ENCODE measurements at places on chromosomes 12 and 14. TPM values are rescaled to one million over a fixed set of nuclear protein-coding genes. Genes with fewer than 3 reads are reported as not detected.

DNA sequence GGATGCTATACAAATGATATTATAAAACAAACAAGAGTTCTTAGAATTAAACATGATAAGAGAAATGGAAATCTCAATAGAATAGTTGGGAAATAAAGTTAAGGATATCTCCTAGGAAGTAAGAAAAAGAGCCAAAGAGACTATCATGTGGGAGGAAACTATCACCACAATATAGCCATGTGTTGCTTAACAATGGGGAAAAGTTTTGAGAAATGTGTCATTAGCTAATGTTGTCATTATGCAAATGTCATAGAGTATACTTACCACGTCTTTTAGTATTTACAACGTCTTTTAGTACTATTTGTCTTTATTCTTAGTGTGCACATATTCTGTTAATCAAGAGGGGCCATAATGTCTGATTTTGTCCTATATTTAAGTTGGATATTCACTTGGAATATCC is 58.7 kb downstream of the ZNF641 start:
- no peak for DNase-seq

- no peak for DNase-seq
Measured at GRCh38 chr14:57998766-57999165, 132.9 kb upstream of the SLC35F4 start.

DNA sequence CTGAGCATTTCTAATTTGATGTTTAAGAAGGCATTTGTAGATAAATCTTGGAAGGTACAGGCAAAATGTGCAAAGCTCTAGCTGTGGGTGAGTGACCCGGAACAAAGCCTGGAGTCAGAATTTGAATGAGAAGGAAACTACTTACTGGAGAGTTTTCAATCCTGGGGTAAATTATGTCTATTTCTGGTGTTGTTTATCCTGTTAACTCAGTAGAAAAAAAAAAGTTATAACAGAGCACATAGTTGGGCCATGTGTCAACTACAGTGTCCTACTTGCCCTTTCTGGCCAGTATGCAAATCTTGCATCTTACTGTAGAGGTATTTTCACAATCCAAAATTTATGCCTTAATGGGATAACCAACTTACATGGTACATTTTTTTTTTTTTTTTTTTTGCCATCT is 182.3 kb downstream of the SYNE2 start:
- DNase-seq, result no peak

DNA sequence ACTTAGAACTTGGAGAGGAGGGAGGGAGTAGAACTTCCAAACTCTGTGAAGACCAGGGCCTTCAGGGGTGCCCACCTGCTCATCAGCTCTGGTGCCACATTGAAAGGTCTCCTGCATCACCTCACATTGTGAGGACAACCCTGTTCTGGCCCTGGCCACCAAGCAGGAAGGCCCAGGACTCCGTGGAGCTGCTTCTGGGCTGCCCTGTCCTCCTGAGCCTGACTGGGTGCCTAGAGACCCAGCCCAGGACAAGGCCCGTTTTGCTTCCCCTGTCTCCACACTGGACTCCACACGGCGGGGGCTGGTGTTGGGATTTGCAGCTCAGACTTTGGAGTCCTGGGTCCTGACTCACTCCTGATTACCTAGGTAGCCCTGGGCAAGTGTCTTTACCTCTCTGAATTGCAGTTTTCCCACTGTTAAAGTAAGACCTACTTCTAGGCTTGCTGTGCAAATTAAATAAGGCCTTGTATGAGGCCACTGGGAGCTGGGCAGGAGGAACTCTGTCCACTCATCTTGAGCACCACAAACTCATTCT is 12.5 kb upstream of the KRT82 start:
- DNase-seq, result no peak

TEX52 gene
- total RNA-seq, result not detected

- peak; percentile 7 for DNase-seq
Measured at GRCh38 chr12:125300249-125300648, 235.0 kb downstream of the AACS start.

- no peak for DNase-seq
Measured at GRCh38 chr12:49716553-49716952, 9.3 kb upstream of the FMNL3 start.

KCNA1 gene
- total RNA-seq, result not detected

- DNase-seq, result no peak
Measured at GRCh38 chr12:45626965-45627364, 102.5 kb upstream of the ARID2 start.

- DNase-seq, result peak; percentile 84
Measured at GRCh38 chr12:110694330-110694901, 5.5 kb upstream of the HVCN1 start.

DNA sequence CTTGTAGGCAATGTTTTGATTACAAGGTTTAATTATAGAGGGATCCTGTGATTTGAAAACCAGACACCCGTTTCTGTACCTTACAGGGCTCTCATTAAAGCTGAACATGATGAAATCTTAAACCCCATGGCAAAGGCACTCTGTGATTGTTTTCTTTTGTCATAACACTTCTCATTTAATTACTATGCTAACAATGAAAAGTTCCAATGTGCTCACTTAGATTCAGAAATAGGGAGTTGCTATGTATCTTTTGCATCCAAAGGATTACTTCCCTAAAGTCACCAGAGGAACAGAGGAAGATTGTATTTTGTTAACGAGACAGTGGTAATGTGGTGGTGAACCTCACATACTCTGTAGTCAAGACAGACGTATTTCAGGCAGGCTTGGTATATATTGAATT is 81.5 kb upstream of the MYF6 start:
- no peak for DNase-seq

DNA sequence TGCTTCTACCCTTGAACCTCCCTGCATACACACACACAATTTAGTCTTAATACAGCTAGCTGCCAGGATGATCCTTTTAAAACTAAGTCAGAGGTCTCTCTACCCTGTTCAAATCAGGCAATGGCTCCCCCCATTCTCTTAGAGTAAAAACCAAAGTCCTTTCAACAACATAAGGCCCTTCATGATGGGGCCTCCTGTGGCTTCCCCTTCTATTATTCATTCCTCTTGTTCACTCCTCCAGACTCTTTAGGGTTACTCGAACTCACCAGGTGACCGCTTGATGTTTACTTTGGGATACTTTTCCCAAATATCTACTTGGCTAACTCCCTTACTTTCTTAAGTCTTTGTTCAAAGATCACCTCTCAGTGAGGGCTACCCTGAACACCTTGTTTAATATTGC is 30.4 kb downstream of the DENND5B start:
- no peak for DNase-seq

GRCh38 chr12:68861890-68862289 is 53.9 kb downstream of the MDM2 start:
- DNase-seq, result no peak

GRCh38 chr12:68646484-68646883 is 35.8 kb downstream of the RAP1B start:
- no peak for DNase-seq

SCYL2 gene
- total RNA-seq, result 39.7 TPM

DNA sequence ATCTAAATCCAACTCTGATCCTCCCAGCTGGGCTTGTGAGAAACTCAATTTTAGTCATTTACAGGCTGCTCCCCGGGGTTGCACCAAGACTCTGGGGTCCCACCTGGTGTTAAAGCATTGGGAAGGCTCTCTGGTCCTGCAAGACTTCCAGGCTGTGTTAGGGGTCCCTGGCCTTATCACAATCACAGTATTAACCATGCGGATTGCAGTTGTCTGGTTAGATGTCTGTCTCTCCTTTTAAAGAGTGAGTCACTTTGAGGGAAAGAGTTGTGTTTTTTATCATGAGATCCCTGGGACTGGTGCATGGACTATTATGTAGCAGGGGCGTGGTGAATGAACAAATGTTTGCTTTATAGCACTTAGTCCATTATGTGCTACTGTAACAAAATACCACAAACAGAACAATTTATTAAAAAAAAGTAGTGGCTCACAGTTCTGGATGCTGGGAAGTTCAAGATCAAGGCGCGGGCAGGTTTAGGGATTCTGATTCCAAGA is 531.4 kb downstream of the FUT8 start:
- no peak for DNase-seq

- DNase-seq, result no peak
Measured at GRCh38 chr14:50095895-50096294, 20.5 kb downstream of the VCPKMT start.

GRCh38 chr12:113049976-113050742 is 6.4 kb upstream of the DTX1 start:
- DNase-seq, result no peak

SYT1 gene
- 0.59 TPM for total RNA-seq

GRCh38 chr12:67698672-67699581 is 50.4 kb downstream of the DYRK2 start:
- no peak for DNase-seq

TMEM119 gene
- 1.5 TPM for total RNA-seq

SDR9C7 gene
- not detected for total RNA-seq

DNA sequence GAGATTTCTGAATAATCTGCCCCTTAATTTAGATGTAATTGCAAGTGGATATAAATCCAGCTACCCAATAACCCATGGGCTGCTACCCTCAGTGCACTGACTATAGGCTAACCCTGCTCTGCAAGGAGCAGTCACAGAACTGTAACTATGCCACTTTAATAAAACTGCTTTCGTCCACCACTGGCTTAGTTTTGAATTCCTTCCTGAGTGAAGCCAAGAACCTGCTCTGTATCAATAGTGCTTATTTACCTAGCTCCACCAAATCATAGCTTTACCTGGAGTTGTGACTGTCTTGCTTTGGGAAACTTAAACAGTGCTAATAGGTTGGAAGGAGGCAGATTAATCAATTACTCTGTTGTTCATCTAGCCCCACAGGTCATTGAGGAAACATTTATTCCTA is 1524.4 kb upstream of the SEL1L start:
- no peak for DNase-seq

LRRC10 gene
- total RNA-seq, result not detected

EFS gene
- total RNA-seq, result 10.2 TPM

DNA sequence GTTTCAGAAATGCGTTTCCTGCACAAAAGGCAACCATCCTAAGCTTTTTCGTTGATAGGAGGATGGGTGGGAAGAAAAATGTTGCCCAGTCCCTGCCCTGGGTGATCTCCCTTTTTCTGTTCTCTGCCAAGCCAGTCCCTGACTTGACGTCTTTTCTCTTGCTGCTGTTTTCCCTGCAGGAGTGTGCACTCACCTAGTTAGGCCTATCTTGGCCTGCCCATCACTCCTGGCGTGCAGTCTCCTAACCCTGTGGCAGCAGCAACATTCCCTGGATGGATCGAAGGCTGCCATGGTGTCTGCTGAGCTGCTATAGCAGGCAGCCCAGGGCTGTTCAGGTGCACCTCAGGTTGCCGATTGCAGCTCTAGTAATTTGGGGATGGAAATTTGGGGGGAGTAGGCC is 1.2 kb downstream of the UNC119B start:
- DNase-seq, result no peak

DLGAP5 gene
- 0.39 TPM for total RNA-seq

CLEC4C gene
- not detected for total RNA-seq

DNA sequence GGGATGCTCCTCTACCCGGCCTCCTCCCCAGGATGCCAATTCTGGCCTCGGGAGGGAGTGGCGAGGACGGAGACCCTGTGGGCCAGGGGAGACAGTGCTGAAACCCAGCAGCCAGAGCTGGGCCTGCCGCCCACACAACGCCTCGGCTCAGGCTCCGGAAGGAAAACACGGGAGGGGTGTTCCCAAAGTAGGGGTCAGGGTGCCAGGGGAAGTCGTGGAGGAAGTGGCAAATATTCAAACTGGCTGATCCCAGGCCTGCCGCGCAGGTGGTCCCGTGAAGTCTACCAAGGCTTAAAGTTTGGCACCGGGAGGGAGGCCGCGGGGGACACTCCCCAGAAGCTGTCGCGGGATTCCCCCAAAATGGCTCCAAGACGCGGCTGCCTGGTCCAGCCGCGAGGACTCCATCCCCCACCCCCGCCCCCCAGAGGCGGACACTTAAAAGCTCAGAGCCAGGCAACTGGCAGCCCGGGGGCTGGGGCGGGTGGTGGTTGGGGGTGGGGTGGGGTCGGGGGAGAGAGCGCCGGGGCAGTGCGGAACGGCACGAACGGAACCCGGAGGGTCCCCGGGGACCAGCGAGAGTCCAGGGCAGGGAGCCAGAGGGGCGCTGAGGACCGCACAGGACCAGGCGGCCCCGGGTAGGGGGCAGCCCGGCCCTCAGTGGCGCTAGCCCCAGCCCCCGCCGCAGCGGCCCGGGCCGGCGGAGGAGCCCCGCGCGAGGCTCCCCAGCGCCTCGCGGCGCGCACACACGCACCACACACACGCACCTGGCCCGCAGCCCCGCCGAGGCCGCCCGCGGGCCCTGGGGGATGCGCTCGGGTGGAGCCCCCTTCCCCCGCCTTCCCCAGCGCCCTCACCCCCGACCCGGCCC is 20.0 kb downstream of the BEGAIN start:
- peak; percentile 72 for DNase-seq

DNA sequence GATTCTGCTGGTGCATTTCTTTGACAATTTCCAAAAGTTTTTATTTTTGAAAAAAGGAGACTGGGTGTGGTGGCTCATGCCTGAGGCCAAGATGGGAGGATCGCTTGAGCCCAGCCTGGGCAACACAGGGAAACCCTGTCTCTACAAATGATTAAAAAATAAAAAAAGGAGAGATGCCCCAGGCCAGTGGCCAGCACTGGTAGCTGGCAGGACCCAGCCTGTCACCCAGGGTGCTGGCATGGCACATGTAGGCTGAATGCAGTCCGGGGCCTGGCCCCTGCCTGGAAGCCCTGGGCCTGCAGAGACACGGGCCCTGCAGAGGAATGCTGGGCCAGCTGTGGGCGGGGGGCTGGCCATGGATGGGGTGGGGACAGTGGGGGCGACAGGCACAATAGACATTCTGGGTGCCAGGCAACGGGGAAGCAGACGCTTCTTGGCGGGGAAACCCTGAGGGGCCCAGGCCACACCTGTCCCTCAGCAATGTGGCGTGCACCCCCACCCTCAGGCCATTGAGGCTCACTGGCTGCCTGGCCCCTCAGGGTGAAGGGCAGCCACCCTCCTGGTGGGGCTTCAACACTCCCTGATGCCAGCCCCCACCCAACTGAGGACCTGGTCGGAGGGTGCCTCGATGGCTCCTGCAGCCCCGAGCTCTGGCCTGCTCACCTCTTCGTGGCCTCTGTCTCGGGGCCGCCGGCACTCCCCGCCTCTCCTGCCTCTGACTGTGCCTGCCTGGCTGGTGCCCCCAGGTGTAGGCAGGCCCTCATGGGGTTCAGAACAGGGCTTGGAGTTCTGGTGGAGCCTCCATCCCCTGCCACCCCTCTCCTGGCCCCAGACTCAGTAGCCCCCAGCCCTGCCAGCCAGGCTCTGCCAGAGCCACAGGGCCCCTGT is 12.1 kb downstream of the TRMT61A start:
- no peak for DNase-seq

DNA sequence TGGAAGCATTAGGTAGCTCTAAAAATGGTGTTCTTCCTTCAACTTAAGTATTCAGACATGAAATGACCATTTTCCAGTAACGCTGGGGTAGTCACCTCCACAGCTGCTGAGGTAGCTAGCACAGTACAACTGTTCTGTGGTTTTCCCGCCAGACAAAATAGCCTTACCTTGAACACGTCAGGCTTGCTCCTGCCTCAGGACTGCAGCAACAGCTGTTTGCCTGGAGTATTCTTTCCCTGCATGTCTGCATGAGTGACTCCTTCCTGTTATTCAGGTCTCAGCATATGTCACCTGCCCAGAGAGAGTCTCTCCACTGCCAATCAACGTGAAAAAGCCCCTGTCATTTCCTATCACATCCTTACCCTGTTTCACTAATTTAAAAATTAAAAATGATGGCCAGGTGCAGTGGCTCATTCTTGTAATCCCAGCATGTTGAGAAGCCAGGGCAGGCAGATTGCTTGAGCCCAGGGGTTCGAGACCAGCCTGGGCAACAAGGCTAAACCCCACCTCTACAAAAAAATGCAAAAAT is 37.9 kb downstream of the WDR89 start:
- DNase-seq, result no peak
